ENCODE measurements at places on chromosomes 3 and 15.

DNA sequence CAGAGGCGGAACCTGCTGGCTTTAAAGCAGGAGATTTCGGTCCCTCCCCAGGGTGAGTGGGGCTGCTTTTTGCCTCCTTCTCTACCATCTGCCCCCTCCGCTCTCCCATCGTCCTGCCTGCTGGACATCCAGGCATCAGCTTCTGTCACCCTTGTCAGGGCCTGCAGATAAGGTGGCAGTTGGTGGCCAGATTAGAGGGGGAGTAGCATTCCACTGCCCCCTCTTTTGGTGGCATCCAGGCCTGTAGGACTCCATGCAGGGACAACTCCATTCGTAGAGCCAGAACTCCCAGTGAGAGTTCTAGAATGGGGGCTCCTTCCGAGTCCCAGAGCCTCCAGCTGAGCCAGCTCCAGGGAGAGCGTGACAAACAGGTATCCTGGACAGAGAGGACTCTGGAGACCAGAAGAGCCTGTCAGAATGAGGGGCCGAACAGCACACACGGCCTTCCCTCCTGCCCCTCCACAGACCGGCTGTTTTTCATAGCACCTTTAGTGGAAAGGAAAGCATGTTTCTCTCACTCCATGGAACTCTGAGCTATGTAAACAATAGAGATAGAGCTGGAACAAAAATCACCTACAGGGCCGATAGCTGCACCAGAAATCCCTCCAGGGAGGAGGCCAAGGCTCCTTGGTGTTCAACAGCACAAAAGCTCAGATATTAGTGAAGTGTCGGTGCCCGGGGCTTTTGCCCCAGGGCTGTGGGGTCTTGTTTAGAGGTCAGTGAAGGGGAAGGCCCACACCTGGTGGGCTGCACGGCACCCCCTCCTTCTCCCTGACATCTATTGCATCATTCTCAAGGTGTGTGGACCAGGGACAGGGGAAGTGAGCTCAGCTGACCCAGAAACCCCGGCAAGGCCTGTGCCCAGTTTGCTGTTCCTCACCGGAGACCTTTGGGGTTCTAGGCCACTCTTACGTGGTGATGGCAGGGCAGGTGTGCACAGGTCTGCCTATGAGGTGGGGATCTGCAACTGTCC, 34.2 kb downstream of the MAGEF1 start:
- no peak for DNase-seq

DNA sequence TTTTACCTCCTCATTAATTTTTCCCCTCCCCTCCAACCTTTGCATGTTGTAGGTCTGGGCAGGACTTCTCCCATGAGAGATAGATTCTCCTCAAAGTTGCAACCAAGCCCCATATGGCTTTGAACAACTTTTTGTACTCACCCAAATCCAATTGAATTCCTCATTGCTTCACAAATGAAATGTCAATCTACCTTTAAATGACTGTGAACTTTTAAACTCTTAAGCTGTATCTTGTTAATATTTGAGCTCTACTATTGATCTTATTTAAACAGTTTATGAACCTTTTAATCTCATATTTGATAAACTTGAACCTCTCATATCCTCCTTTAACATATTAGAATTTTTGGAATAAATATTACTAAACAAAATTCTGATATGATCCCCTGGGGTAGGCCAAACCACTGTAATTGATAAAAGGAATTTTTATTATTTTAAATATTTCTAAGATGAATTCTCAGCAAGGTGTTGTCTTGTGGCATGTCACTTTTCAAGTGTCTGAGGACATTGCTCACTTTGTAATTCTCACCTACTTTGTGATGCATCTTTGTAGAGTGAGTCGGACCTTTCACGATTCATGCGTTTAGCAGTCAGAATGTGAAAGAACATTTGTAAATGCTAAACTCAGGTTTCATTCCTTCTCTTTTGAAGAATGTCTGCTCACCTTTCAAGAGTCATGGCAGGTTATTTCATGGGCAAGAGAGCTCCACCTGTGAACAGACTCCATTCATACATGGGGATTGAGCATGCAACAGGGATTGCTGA, 23.4 kb upstream of the GREM1 start:
- DNase-seq = no peak

DNA sequence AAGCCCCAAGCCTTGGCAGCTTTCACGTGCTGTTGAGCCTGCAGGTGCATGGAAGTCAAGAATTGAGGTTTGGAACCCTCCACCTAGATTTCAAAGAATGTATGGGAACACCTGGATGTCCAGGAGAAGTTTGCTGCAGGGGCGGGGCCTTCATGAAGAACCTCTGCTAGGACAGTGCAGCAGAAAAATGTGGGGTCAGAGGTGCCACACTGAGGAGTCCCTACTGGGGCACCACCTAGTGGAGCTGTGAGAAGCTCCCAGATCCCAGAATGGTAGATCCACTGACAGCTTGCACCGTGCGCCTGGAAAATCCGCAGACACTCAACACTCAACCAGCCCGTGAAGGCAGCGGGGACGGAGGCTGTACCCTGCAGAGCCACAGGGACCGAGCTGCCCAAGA, 201.6 kb downstream of the OCA2 start:
- no peak for DNase-seq

GRCh38 chr3:175338775-175339535, 479.8 kb downstream of the NAALADL2 start:
- peak; percentile 33 for DNase-seq

DNA sequence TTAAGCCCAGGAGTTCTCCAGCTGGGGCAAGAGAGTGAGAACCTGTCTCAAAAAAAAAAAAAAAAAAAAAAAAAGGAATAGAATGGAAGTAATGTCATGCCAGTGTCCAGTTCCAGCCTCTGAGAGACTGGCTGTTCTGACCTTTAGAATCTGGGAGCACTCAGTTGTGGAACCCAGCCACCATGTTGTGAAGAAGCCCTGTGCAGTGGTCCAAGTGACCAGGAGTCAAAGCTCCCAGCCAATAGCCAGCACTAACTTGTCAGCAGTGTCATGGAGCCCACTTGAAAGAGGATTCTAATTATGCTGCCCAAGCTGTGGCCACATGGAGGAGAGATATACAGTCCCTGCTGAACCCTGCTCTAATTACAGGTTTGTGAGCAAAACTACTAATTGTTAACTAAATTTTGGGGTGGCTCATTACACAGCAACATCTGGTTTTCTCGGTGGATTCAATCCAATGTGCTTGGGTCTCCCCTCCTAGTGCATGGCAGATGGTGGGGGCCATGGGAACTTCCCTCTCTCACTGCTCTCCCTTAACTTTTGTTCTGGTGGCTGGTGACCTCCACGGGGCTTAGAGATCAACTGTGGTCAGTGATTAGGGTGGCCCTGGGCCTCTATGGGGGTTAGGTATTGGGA, 55.5 kb downstream of the CLEC3B start:
- no peak for DNase-seq

DNA sequence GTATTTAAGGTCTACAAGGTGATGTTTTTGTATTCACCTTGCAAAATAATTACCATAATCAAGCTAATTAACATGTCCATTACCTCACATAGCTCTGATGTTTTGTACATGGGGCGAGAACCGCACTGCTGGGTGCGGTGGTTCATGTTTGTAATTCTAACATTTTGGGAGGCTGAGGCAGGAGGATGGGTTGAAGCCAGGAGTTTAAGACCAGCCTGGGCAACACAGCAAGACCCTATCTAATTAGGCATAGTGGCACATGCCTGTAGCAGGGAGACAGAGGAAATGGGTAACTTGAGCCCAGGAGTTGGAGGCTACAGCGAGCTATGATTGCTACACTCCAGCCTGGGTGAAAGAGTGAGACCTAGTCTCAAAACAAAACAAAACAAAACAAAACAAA, 248.2 kb upstream of the NSMCE3 start:
- no peak for DNase-seq

DNA sequence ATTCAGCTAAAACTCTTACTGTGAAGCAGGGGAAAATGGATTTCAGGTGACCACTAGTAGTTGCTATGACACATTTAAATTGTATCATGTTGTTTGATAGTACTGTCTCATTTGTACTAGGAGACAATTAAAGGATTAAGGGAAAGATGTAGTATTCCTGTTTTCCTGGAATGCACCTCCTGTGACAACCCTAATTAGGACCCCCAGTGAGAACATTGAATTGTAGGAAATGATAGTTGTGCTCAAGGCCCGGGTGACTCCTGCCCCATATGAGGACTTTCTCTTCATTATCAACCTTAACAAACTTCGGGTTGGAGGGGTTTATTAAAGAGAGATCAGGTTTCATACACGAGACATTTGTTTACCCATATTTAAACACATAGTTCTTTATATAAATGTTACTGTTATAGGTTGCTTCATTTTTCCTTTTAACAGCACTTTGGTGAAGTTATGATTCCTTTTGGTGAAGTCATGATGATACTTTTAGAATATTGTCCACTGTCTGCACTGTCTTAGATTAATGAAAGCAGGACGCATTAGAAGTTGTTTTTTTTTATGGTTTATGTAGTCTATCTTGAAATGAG, 392.6 kb upstream of the NAALADL2 start:
- DNase-seq = peak; percentile 3

GRCh38 chr15:61639491-61639890, 410.4 kb upstream of the RORA start:
- DNase-seq = no peak

DNA sequence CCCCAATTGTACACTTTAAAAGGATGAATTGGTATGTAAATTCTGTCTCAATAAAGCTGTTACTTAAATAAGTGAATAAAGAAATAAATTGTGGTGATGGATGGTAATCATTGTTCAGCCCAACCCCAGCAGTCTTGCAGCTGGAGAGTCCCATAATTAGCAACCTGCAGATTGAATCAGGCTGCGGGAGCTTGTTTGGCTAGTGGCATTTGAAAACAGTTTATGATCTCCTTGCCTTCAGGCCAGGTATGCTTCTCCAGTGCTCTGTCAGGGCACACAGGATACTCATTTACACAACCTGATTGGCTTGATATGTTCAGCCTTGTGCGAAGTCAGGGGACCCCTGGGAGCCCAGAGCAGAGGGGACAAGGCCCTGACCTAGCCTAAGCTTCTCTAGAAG, 16.5 kb upstream of the TSEN2 start:
- no peak for DNase-seq

DNA sequence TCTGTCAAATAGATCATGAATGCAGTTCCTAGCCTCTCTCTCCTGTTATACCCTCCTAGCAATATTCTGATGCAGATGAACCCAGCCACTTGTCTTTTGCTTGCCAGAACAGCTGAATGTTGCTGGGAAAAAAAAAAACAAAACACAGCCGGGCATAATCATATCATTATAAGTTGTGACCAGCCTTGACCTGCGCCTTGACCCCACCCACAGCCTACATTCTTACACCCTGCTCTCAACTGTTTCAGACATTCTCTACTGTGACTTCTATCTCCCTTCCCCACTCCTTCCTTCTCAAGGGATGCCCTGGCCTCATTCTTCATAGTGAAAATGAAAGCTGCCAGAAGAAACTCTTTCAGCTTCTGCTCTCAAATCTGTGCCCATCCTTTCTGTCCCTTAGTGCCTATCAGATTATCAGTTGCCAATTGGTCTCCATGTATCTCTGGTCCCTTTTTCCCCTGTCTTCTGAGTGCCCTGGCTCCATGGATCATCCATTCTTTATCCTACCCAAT, 389.1 kb upstream of the TPRG1 start:
- no peak for DNase-seq

- DNase-seq = no peak
Observed at GRCh38 chr3:194440756-194441155, 41.7 kb upstream of the GP5 start.

DNA sequence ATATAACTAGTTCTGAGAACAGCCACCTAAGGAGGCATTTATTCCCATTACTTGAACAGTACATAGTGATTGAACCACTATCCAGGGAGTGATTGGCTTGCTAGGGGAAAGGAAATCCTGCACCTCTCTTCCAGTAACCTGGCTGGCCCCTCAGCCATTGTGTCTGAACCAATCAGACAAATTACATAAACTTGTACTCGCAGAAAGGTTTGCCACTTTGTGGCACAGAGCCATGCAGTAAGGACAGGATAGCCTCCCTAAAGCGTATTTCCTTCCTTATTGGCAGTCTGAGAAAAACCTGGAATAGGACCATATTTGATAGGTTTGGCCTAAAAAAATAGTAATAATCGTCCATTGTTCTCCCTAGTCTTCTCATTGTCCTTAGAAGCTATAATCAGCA, 19.0 kb downstream of the CMSS1 start:
- no peak for DNase-seq

GRCh38 chr3:88369337-88369736, 219.6 kb downstream of the C3orf38 start:
- no peak for DNase-seq

GRCh38 chr15:85745525-85746150, 49.1 kb downstream of the KLHL25 start:
- DNase-seq = no peak

GRCh38 chr15:90042766-90043529, 41.8 kb downstream of the ZNF710 start:
- no peak for DNase-seq

DNA sequence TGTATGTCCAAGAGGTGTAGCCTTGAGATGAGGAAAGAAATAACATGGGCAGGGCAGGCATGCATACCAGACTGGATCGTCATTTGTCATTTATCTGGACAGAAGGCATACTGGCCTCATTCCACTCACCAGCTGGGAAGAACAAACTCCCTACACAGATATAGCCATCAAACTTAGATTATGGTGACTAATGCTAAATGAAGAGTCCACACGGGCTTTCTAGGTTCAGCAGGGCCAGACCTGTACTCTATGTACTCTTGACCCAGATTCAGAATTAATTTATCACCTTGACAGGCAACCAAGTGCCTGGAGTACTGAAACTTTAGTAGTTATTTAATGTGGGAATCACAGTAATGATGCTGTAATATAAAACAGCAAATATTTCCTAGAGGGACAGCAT, 164.3 kb upstream of the IL12A start:
- DNase-seq = peak; percentile 92

- no peak for DNase-seq
Observed at GRCh38 chr3:118986734-118987133, 47.9 kb downstream of the IGSF11 start.

- DNase-seq = no peak
Observed at GRCh38 chr3:50416736-50417636, 57.7 kb upstream of the TMEM115 start.

DNA sequence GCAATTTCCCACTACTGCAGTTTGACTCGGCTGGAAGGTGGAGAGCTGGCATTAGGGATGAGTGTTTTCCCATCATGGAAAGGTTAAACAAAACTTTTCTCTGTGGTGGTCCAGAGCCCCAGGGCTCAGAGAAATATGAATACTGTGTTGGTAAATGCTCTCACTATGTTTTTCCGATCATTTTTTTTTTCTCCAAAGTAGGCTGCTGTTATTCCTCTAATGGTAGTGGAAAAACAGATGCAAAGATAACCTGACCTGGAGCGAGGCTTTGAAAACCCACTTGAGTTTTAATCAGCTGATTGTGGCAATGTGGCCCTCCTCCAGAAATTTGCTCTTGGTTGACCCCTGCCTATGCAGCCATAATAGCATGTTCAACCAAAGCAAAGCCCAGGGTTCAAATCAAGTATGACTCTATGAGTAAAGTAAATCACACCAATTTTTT, 320.8 kb upstream of the CTNNB1 start:
- DNase-seq = no peak

- DNase-seq = peak; percentile 21
Observed at GRCh38 chr3:125591116-125591760, 4.1 kb downstream of the OSBPL11 start.

- no peak for DNase-seq
Observed at GRCh38 chr3:130773366-130773765, 26.7 kb upstream of the PIK3R4 start.

GRCh38 chr3:132317229-132317948, at the start of gene ACP3:
Gene ACP3, plus strand, starts transcription at chr3:132317407. Its CDS starts 50 bp downstream, at chr3:132317457.
- DNase-seq = peak; percentile 79

All from foreskin fibroblast (primary cell).